Epithelial cell of umbilical artery (primary cell): ENCODE measurements at places on chromosomes 5 and 9. TPM values are rescaled to one million over a fixed set of nuclear protein-coding genes. Genes with fewer than 3 reads are reported as not detected.

The PHF24 gene
- total RNA-seq, result not detected in 2 replicates

The GLRA1 gene
- not detected in 2 replicates for total RNA-seq

The INSYN2B gene
- 5.5 and 6.8 TPM in 2 replicates for total RNA-seq

The SV2C gene
- total RNA-seq, result under 0.01 TPM in 1 of 2 replicates, not detected in the other

The POLK gene
- total RNA-seq, result 22.7 and 41.9 TPM in 2 replicates

The IFNA13 gene
- not detected in 2 replicates for total RNA-seq

The LCN9 gene
- not detected in 2 replicates for total RNA-seq

The SAXO1 gene
- total RNA-seq, result not detected in 2 replicates

The CTXN3 gene
- under 0.01 TPM in 1 of 2 replicates, not detected in the other for total RNA-seq

The STPG3 gene
- total RNA-seq, result not detected in 2 replicates
